Activated CD4-positive, alpha-beta T cell treated with anti-CD3 and anti-CD28 coated beads for 36 hours (primary cell): ENCODE measurements at places on chromosomes 7 and 10. TPM values are rescaled to one million over a fixed set of nuclear protein-coding genes. Genes with fewer than 3 reads are reported as not detected.

Gene POLR1F
- 32.2 TPM for total RNA-seq

Gene FAM180A
- not detected for total RNA-seq

Gene SYT15B
- total RNA-seq, result 0.12 TPM

Gene MSMB
- not detected for total RNA-seq

Gene UTF1
- total RNA-seq, result not detected

Gene CYP2C8
- not detected for total RNA-seq

DNA sequence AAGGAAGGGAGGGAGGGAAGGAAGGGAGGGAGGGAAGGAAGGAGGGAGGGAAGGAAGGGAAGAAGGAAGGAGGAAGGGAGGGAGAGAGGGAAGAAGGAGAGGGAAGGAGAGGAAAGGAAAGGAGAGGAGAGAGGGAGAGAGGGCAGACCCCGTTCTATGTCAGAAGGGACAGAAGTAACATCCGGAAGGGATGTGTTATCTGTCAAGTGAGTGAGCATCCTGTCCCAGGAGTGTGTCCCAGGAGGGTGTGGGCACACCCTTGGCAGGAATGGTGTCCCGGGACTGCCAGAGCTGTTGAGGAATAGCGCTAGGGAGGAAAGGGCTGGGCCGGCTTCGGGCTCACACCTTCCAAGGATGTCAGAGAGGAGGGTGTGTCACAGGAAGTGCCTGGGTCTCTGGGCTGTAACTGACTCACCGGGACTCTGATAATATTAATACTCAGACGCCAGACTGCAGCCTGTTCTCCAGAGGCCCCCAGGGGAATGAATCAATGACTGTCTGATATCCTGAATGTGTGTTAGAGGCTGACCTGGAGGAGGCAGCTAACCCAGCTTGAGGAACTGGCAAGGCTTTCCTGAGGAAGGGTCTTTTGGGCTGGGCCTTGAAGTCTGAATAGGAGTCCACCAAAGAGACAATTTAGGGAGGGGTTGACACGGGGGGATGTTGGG, 125.6 kb upstream of the TNRC18 start:
- DNase-seq, result peak; percentile 19

- DNase-seq, result no peak
These were observed 56.8 kb downstream of the EPDR1 start for GRCh38 chr7:37977243-37977642.

DNA sequence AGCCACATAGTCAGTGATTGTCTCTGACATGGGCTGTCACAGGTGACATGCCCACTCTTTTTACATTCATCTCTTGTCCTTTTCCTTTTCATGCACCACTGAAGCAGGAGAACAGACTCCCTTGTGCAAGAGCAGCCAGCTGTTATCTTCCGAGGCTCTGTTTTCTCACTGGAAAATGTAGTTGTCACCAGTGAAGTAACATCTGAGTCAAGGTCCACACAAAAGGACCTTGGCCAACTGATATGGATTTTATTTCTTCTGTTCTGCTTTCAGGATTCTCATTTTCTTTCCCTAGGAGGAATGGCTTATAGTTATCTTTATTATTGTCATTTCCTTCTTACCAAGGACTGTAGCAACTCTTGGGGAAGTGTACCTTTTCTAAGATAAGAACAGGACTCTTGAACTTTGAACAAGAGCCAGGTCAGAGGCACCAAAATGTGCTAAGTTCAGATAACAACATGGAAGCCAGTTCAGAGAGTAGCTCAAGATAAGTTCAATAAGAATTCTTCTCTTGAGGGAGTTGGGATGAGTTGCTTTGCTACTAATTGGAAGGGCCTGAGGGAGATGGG, 22.7 kb downstream of the AVPI1 start:
- no peak for DNase-seq

DNA sequence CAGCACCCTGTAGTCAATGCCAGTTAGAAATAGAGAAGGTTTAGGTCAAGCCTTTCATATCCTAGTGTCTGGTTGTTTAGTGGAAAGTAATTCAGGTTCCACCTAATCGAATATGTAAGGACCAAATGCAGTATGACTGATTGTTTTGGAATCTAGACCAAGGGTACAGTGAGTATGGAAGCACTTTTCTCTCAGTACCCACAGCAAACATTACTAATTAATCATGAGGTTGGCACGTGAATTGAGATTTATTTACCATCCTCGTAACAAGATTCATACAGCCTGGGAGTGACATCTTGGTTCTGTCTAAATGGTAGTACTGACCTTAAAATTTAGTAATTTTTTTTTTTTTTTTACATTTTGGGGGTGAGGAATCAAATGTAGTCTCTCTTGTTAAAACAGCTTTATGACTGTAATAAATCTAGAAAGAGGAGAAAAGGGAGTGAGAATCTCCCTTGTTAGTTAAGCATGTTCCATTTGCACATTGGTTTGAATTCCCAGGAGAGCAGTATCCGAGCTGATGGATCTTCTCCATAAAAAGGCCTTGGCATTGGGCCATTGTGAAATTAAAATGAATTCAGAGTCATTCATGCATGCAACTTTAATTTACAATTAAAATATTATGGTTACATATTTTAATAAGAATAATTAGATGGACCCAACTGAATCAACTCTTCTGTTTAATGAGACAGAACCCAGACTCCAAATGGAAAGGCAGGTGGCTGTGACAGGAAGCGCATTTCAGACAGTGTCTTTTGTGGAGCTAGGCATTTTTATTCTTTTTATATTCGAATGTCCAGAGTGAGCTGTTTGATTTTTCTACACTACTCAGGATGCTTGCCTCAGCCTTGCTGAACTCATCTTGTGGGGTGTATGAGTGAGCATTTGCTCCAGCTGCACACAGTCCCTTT, 57.6 kb downstream of the SNX10 start:
- DNase-seq, result no peak

DNA sequence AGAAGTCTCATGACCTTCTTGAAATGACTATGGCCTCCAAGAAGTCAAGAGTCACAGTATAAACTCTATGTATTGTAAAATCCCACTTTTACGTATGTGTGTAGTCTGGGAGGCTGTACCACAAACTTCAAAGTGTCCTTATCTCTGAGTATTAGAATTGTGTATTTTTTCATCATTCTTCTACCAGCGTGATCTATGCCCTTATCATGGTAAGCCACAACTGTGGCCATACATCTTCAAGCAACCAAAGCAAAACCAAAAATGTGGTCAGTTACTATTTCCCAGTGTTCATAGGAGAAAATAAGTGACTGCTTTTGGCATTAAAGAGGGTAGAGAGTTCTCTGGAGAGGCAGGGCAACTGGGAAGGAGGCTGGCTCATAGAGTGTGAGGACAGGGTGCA, 42.8 kb downstream of the SPOCK2 start:
- no peak for DNase-seq

DNA sequence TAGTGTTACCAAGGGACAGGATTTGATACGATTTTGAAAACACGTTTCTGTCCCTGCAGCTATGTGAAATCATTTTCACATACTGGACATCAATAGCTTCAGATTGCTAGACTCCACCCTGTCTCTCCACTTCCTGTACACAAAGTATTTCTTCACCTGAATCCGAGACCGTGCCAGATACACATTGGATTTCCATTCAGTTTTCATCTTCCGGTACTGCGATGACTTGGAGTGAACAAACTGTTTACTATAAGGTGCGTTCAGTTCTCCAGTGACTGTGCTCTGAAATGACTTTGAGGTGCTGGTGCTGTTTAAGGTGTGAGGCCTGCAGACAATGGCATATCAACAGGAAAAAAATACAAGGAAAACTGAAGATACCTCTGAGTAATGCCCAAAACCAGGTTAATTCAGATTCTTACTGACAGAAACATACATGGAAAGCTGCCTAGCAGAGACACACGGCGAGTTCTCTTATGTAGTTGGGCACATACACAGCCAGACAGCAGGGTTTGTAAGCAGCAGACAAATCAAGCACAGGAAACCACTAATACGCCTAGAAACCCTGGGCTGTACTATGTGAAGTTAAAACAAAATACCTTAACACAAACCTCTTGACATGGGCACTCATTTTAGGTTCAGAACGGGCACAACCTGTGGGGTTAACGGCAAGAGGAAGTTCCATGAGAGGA, 119.2 kb downstream of the GALNT11 start:
- DNase-seq, result peak; percentile 55

DNA sequence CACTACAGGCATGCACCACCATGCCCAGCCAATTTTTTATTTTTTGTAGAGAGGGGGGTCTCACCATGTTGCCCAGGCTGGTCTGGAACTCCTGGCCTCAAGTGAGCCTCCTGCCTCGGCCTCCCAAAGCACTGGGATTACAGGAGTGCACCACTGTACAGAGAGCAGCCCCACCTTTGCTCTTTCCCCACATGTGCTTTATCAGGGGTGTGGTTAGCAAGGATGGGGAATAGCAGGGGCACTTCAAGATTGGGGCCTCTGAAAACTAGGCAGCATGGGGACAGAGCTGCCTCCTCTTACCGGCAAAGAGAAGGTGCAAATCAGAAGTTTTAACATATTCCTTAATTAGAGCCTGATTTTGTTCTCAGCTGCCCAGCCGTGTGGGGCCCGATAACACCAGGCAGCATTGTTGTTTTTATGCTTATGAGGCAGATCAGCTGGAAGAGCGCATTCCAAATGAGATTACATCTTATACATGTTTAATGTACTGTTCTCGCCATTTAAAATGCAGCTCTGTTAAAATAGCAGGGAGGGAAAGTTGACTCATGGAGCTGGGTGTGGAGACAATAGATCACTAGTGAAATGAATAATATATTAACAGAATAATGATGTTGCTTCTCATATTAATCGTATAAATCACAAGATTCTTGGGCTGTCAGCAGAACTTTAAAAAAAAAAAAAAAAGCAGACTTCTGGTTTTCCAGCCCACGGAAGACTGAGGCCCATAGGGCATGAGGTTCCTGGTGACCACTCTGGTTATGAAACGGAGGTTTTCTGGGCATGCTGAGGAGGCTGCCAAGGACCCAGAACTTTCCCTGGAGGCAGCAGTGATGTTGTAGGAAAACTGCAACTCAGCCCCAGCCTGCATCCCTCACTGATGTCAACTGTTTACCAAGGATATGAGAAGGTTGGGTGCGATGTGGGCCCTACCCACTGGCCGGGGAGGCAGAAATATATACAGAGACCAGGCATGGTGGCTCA, 62.5 kb downstream of the TMEM130 start:
- DNase-seq, result no peak

GRCh38 chr7:7703427-7703826, 15.0 kb downstream of the RPA3 start:
- DNase-seq, result no peak

DNA sequence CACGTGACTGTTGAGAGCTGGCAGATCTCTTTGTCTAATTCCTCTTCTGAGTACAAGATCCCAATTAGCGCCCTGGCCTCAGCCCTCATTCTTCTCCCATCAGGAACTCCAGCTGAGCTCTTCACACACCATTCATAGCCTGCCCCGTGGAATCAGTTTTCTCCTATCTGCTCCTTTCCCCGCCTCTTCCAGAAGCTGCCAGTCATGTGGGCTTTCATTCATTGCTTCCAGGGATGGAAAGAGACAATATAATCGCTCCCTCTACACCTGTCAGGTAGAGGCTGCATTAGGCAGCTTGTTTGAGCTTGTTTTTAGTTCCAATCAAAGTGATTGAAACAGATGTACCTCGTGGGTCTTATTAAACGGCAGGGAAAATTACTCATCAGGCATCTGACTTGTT, 515.8 kb downstream of the TYW1 start:
- no peak for DNase-seq

DNA sequence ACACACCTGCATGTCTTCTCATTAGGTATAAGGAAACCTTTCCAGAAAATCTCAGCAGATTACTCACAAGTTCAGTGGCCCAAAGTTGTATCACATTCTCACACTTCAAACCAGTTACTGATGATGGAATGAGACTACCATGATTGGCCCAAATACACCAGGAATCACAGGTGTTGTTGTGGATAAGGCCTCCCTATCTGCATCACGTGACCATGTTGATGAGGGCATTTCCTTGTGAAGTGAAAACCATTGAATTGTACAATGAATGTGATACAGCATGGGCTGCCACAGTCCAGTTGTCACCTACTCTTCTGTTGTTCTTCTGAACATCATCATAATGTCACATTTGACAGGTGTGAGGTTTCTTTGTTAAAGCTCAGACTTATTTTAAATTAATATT, 431.7 kb downstream of the AUTS2 start:
- DNase-seq, result no peak

DNA sequence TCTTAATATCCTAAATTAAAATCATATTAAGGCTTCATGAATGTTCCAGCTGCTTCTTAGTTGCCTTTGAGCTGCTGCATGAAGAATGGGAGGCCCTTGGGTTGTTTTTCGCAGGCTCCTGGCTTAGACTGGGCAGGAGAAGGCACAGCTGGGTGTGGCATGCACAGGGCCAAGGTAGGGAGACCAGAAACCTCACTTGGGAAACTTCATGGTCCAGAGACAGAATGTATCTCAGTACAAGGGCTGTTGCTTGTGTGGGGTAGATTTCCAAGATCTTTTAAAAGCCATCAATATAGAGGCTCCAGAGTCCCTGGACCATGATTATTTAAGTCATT, 49.9 kb downstream of the BUB3 start:
- DNase-seq, result no peak

DNA sequence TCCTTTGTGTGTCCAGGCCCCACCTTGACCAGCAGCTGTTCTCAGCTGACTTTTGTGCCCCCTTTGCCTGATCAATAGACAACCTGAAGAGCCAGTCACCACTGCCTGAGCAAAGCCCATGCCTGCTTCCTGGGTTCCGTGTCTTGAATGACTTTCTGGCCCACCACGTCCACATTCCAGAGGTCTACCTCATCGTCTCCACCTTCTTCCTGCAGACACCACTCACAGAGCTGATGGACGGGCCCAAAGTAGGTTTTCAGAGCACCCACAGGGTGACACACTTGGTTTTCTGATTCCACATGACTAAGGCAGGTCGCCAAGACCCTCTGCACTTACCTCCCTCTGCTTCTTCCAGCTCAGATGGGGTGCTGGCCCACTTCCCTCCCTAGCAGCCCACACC, 126.8 kb downstream of the WDFY4 start:
- DNase-seq, result no peak

DNA sequence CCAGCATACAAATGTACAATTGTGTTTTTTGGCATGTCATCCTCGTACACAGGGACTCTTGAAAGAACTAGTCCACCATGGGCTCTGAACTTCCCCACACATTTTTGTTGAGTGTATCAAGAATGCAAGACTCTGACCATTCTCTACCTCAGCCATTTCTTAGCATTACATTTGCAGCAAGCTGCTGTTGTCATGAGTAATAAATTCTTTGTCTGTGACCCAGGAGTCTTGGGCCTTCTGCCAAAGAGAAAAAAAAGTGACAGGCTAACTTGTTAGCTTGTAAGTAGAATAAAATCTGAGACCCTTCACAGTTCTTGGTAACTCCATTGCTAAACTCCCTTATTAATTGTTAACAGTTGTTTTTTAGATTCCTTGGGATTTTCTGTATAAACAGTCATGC, 542.3 kb upstream of the MBL2 start:
- no peak for DNase-seq

DNA sequence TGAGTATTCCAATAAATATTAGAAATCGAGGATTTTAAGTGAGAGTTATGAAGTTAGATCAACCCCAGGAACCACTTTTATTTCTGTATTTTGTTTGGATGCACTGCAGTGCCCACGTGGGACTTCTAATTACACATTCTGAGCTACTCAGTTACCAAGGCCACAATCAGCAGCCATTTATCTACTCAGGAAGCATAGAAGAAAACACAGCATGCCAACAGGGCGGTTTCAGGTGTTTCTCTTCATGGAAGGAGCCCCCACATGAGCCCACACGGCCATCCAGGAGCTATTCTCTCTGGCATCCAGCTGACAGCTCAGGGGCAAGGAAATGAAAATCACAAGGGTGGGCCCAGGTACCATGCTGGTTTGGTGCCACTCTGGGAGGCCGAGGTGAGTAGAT, 266.5 kb upstream of the MKLN1 start:
- DNase-seq, result no peak
